ENCODE measurements at places on chromosomes 3 and 15.

DNA sequence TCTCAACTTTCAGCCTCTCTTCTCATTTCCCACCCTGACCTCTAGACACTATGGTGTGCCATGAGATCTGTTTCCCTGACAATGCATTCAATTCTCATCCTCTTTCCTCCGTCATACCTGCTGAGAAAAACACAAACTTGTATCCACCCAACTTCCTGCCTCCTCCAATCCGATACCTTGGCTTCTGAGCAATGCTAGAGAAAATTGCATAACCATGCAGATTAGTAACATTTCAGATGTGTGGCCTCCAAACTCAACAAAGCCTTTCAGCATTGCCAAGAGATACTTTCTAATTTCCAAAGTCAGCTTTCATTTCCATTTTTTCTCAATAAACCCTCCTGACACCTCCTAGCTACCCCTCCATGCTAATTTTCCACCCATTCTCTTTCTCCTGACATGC, 88.5 kb downstream of the MINAR1 start:
- DNase-seq: no peak

DNA sequence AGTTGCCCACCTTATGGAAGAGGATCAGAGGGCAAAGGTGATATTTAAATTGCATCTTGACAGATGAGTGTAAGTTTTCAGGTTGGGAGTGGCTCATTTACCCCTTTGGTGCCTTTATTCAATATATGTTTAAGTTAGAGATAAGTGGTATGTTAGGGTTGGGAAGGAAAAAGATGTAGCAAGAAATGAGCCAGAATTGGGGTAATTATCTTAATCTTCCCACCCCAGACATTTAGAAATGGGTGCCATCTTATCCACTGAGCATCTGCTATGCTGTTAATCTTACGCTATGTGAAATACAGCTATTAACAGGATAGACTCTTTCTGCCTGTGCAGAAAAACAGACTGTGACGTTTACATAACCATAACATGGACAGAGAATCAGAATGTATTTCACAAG, 6.3 kb downstream of the CMTM7 start:
- no peak for DNase-seq

DNA sequence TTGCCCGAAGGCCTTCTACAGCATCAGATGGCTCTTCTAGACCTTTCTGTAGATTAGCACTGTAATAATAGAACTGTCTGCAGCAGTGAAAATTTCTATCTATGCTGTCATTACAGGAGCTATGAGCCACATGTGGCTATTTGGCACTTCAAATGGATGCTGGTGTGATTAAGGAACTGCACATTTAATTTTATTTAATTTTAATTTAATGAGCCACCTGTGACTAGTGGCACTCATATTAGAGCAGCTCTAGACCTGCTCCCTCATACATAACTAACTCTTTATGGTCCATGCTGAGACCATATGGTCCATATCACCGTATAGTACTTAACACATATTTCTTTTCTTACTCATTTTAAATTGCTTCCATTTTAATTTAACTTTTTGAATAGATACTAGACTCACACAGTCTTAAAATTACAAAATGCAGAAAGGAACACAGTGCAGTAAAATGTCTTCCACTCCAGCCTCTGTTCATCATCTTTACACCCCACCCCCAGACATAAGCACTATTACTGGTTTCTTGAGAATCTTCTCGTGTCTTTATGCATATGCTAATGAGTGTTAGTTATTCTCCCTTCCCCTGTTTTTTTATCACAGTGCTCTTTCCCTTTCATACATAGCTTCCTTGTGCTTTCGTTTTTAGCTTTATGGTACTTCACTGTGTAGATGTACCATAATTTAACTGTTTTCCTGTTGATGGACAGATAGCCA, 9.6 kb downstream of the LSM3 start:
- DNase-seq: no peak

DNA sequence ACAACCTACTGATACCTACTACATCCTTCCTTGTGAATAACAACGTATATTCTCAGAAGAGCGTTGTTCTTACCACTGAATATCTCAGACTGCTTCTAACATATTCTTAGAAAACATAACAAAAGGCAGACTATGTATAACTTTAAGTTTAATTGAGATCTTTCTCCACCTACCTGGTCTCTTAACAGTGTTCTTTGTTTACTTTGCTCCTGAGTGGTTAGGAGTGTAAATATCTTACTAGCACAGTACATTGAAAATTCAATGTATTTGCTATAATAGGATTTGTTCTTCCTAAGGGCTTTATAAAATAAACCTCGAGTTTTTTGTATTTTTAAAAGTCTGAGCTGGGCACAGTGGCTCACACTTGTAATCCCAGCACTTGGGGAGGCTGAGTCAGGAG, 7.9 kb upstream of the BLM start:
- no peak for DNase-seq

DNA sequence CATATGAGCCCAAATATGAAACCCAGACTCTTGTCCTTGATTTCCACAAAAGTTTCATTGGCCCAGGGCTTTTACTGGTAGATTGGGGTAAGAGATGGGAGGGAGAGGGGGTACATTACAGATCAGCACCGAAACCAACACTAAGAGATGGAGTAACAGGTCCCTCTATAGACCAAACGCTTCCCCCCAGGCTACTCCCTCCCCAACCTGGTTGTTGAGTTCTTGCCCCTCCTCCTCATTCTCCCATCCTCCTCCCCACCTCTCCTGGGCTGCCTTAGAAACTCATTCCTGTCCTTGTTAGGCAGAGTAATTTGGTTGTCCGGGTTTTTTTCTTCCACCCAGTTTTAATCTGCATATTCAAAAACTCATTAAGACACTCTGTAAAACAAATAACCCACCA, 74.1 kb downstream of the MESD start:
- DNase-seq: no peak

DNA sequence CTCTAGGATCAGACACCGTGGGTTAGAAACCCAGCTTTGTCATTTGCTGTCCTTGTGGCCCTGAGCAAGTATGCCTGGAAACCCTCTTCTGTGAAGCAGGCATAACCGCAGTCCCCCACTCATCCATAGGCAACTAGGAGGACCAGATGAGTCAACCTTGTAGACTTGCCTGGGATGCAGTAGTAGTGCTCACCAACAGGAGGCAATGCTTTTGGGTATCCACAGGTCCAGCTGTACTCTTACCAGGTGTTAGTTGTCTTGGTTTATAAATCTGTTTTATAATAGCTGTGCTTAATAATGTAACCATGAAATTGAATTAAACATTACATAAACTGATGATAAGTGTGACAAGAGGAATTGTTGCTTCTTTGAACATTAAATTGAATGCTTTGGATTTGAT, 389.3 kb downstream of the IL20RB start:
- no peak for DNase-seq

DNA sequence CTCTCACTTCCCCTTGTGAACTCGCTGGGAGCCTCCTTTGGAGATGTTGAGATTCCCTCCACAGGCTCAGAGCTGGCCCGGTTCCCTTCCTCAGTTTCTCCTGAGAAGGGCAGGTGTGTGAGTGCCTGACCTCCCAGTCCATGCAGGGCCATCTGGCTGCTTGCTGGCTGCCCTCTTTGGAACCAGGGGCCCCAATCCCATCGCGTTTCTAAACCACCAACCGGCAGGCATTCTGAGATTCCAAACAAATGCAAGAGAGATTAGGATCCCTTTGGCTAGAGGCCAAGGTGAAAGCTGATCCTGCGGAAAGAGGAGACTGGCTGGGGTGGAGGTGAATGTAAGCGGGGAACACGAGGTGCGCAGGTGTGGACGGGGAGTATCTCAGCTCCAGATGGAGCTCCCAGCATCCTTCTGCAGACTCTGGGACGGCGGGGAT, 2.9 kb upstream of the PRRT3 start:
- DNase-seq: no peak

DNA sequence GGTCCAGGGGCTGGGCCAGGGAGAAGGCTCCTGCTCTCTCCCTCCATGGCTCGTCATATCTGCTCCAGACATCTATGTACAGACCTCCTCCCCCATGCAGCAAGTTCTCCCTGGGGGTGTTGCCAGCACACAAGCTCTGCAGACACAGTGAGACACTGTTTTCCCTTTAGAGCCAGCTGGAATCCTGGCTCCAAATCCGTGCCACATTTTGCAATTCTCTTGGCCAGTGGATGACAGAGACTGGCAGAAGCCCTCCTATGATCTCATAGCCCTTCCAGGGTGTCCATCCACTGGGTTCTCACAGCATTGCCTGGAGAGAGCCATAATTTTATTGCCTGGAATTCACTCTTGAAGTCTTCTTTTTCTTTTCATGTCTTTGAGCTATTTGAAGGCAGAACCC, 203.9 kb downstream of the TLE3 start:
- no peak for DNase-seq

DNA sequence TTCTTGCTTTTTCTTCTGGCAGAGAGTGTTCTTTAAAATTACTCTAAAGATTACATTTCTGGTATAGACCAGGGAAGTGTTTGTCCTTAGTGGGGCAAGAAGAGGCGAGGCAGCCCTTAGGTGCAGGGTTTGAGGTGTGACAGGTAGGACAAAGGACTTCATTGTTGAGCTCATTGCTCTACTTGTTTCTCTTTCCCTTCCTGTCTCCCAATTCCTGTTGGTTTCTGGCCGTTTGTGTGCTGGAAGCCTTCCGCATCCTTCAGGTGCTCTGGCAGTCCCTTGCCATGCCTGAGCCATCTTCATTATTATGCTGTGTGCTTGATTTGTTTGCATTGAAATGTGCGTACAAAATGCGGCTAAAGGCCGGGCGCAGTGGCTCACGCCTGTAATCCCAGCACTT, 85.1 kb downstream of the CCK start:
- DNase-seq: no peak

GRCh38 chr3:176562331-176562730, 635.0 kb downstream of the TBL1XR1 start:
- DNase-seq: no peak
